ENCODE measurements at places on chromosomes 1 and 21. TPM values are rescaled to one million over a fixed set of nuclear protein-coding genes. Genes with fewer than 3 reads are reported as not detected.

DNA sequence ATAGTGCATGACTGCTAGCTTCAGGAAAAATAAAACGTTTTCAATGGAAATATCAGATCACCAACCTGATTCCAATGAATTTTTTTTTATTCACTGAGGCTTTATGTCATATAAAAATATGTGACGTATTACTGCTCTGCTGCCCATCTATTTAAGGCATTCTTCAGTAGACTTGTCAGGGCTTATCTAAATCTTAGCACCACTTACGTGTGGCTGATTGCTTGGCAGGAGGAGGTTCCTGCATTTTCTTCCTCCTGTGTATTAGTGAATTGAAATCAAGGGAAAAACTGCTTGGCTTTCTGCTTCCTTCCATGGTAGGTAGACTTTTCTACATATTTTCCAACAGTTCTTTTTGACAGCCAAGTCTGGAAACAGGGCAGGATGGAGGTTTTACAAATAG lies 80.3 kb downstream of the ROR1 start:
- H3K27me3 ChIP-seq: no peaks in the 10 kb centered on the region
- no peak overlapping the region for H3K4me3 ChIP-seq
- no peak overlapping the region for H3K27ac ChIP-seq
- no peaks in the 10 kb centered on the region for H3K36me3 ChIP-seq
- ATAC-seq: no peak

DNA sequence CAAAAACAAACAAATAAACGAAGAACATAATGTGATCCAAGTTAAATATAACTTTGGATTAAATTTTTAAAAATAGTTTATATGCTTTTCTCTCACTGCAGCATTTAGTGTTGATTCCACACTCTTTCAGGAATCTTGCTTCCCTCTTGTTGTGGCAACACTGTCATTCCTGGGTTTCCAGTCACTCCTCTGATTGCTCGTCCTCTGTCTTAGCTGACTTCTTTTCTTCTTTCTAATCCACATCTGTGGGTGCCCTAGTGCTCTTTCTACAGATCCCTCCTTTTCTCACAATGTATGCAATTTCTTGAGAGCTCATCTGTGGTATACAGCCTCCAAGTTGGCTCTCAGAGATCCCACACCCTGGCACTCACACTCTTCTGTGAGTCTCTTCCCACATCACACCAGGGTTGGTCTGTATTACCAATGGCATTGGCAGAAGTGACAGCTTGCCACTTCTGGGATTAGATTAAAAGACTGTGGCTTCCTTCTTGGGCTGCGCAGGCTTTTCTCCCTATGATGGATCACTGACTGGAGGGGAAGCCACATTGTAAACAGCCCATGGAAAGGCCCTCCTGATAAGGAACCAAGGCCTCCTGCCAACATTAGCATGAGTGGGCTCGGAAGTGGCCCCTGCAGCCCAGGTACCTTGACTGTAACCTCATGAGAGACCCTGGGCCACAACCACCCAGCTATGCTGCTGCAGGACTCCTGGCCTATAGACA lies 11.5 kb upstream of the MYOC start:
- no peaks in the 10 kb centered on the region for H3K36me3 ChIP-seq
- peaks cover 30% of the 10 kb centered on the region for H3K4me1 ChIP-seq
- H3K27me3 ChIP-seq: no peaks in the 10 kb centered on the region
- peak overlapping the region; percentile 87 for H3K27ac ChIP-seq

DNA sequence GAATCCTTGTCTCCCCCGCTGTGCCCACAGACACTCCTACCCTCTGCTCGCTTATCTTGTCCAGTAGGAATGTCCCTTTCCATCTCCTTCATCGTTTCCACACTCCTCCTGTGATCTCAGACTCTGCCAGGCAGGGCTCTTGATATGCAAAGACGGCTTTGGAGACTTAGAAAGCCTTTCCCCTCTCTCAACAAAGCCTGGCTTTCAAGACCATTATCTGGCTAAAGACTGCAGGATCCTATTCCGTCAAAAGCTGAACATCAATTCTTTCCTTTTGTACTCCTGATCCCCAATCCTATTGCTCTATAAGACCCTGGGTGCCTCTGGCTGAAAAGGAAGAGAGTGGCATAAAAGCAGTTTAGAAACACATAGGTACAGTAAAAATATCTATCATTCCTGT lies 63.9 kb downstream of the SDC3 start:
- no peaks in the 10 kb centered on the region for H3K4me1 ChIP-seq
- no peaks in the 10 kb centered on the region for H3K36me3 ChIP-seq
- no peak overlapping the region for H3K4me3 ChIP-seq
- no peak for ATAC-seq
- no peak overlapping the region for H3K27ac ChIP-seq

- H3K27ac ChIP-seq: no peak overlapping the region
- no peak overlapping the region for H3K4me3 ChIP-seq
- peaks cover 26% of the 10 kb centered on the region for H3K4me1 ChIP-seq
- no peaks in the 10 kb centered on the region for H3K27me3 ChIP-seq
- no peak for ATAC-seq
- no peaks in the 10 kb centered on the region for H3K36me3 ChIP-seq
Measured at GRCh38 chr1:84598846-84599741, 24.9 kb upstream of the CTBS start.

GRCh38 chr1:226638001-226638601 lies 89.5 kb downstream of the STUM start:
- ATAC-seq: peak; percentile 6
- no peaks in the 10 kb centered on the region for H3K27me3 ChIP-seq
- peaks cover 92% of the 10 kb centered on the region for H3K36me3 ChIP-seq
- H3K27ac ChIP-seq: peak overlapping the region; percentile 87

DNA sequence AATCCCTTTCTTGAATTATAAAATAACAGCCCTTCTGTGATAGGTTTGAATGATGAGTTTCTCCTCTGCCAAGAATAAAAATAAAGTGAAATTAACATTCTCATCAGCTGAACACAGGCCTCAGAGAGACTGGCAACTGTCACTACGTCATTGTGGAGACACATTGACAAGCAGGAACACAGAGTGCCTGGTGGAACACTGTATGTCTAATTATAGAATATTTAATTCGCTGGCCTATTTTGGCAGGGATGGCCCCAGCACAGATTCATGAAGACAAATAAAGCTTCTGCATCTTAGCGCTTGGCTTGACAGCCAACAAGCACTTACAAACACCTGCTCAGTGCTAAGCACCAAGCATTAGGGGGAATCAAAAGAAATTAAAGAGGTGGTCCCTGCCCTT lies 52.0 kb upstream of the SMYD2 start:
- no peak for ATAC-seq
- peaks cover 13% of the 10 kb centered on the region for H3K4me1 ChIP-seq
- no peak overlapping the region for H3K27ac ChIP-seq
- no peak overlapping the region for H3K4me3 ChIP-seq

DNA sequence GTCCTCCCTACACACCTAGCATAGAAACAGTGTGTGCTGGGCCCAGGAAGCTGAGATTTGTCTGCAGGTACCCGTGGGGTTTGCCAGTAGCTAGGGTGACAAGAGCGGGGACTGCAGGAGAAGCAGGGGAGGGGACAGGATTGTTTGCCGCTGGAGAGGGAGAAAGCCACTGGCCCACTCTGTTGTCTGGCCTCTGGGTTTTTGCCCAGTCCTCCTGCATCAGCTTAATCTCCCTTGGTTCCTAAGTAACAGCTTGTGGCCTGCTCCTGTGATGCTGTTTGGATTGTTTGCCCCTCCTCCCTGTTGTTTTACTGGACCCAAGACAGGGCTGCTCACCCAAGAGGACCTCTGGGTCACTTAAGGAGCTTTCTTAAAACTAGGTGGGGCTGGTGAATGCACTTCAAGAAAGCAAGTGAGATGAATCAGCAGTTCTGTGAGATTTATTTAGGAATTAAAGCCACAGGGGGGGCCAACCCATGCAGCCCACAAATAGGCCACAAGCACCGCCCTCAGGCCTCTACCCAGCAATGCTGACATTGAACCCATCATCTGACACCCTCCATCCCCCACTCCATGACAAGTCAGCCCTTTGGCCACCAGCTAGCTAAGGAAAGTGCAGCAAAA lies 142.8 kb downstream of the ZZZ3 start:
- H3K4me1 ChIP-seq: no peaks in the 10 kb centered on the region
- ATAC-seq: peak; percentile 60
- H3K27ac ChIP-seq: peak overlapping the region; percentile 40

Gene KRTAP21-2
- total RNA-seq: not detected

Gene F3
- 18.7 TPM for total RNA-seq

Gene GCSAML
- 0.31 TPM for total RNA-seq

Gene FCMR
- total RNA-seq: 4.1 TPM

- H3K27me3 ChIP-seq: no peaks in the 10 kb centered on the region
- H3K4me3 ChIP-seq: no peak overlapping the region
- H3K27ac ChIP-seq: no peak overlapping the region
Measured at GRCh38 chr1:88186911-88187310, 497.2 kb upstream of the PKN2 start.

Gene F5
- 3.5 TPM for total RNA-seq

Gene ACKR1
- total RNA-seq: 48.3 TPM

GRCh38 chr1:198105185-198105584 lies 51.6 kb upstream of the NEK7 start:
- no peak for ATAC-seq
- no peaks in the 10 kb centered on the region for H3K4me1 ChIP-seq
- no peaks in the 10 kb centered on the region for H3K36me3 ChIP-seq
- no peaks in the 10 kb centered on the region for H3K27me3 ChIP-seq
- no peak overlapping the region for H3K27ac ChIP-seq

GRCh38 chr1:19010995-19011844 lies 54.7 kb upstream of the IFFO2 start:
- H3K4me3 ChIP-seq: no peak overlapping the region
- ATAC-seq: peak; percentile 95
- H3K36me3 ChIP-seq: no peaks in the 10 kb centered on the region
- peaks cover 15% of the 10 kb centered on the region for H3K4me1 ChIP-seq
- no peaks in the 10 kb centered on the region for H3K27me3 ChIP-seq

Gene SPRR1B
- not detected for total RNA-seq

- no peaks in the 10 kb centered on the region for H3K36me3 ChIP-seq
- peaks cover 78% of the 10 kb centered on the region for H3K4me1 ChIP-seq
- no peak overlapping the region for H3K4me3 ChIP-seq
- peak overlapping the region; percentile 95 for H3K27ac ChIP-seq
Measured at GRCh38 chr1:1432951-1433803, 2.3 kb upstream of the VWA1 start.

Gene PAX7
- total RNA-seq: not detected

Gene DDI2
- 14.7 TPM for total RNA-seq

GRCh38 chr21:44592446-44593311 lies at the start of gene KRTAP10-6:
Gene KRTAP10-6, minus strand, starts transcription at chr21:44592505. Its CDS starts 21 bp downstream, at chr21:44592484.
- no peak within 1 kb of the TSS for H3K4me3 ChIP-seq
- peaks cover 54% of the 10 kb centered on the region for H3K27me3 ChIP-seq

- peaks cover 38% of the 10 kb centered on the region for H3K4me1 ChIP-seq
- no peak overlapping the region for H3K4me3 ChIP-seq
- H3K36me3 ChIP-seq: peaks cover 96% of the 10 kb centered on the region
- peak overlapping the region; percentile 84 for H3K27ac ChIP-seq
- ATAC-seq: peak; percentile 97
Measured at GRCh38 chr1:151311589-151312331, 15.5 kb downstream of the PI4KB start.

DNA sequence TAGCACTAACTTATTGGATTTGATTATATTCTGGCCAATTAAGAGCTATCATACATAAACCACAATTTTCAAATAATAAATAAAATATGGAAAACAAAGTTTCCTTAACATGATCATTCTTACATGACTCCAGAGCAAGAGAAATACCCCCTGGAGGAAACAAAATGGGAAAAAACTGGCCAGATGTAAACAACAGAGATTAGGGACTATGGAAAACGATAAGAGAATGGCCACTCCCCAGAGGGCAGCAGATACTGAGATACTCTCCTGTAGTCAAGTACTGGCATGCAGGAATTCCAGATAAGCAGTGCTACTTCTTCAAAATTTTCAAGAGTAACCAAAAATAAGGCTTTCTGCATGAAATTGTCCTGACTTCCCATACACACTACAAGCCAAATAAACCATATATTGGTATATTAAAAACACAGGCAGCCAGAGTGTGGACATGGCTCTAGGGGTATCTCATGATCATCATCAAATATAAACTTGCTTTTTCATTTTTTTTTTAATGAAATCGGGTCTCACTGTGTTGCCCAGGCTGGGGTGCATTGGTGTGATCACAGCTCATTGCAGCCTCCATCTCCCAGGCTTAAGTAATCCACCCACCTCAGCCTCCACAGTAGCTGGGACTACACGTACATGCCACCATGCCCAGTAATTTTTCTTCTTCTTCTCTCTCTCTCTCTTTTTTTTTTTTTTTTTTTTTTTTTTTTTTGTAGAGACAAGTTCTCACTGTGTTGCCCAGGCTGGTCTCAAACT lies 118.5 kb downstream of the EIF4G3 start:
- H3K4me3 ChIP-seq: no peak overlapping the region
- no peaks in the 10 kb centered on the region for H3K36me3 ChIP-seq

DNA sequence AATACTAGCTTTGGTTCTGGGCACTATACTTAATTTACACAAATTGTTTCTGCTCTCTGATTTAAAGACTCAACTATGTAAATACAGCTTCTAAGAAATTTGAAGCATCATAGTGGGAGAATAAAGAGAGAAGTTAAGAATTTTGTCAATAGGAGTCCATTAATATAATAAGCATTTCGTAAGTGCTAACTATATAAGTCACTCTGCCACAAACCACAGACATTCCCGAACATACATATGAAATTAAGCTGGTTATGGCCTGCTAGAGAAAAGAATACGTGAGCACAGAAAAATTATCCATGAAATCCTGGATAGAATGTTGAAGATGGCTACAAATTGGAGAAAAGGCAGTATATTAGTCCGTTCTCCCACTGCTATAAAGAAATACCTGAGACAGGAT lies 526.2 kb downstream of the MRPL39 start:
- no peak for ATAC-seq
- H3K4me3 ChIP-seq: no peak overlapping the region
- H3K27me3 ChIP-seq: no peaks in the 10 kb centered on the region
- H3K4me1 ChIP-seq: no peaks in the 10 kb centered on the region
- H3K36me3 ChIP-seq: no peaks in the 10 kb centered on the region

- H3K4me1 ChIP-seq: no peaks in the 10 kb centered on the region
- H3K36me3 ChIP-seq: no peaks in the 10 kb centered on the region
- no peak overlapping the region for H3K27ac ChIP-seq
Measured at GRCh38 chr1:198656500-198656932, 17.7 kb downstream of the PTPRC start.

Gene DNALI1
- 10.2 TPM for total RNA-seq

Gene CHI3L1
- 5.0 TPM for total RNA-seq

Gene CR1
- 15.9 TPM for total RNA-seq

Gene BSND
- not detected for total RNA-seq

Gene LAMTOR2
- 78.1 TPM for total RNA-seq

Gene AKR7A3
- 0.27 TPM for total RNA-seq
